Stimulated activated CD8-positive, alpha-beta memory T cell treated with anti-CD3 and anti-CD28 coated beads, Interleukin-15, amount 100 ng/mL, for 48 hours (primary cell): ENCODE measurements at places on chromosomes 3 and 15.
A peak's percentile ranks its signal among the peaks of the same experiment; 100 is the strongest.

DNA sequence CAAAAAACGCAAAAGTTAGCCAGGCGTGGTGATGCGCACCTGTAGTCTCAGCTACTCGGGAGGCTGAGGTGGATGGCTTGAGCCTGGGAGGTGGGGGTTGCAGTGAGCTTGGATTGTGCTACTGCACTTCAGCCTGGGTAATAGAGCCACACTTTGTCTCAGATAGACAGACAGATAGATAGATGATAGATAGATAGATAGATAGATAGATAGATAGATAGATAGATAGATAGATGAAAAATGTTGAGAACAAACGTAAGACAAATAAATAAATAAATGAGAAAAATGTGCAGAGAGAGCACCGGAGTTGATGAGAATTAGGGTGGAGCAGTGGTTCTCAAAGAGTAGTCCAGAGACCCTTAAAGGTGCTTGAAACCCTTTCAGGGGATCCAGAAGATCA lies 58.4 kb upstream of the ARL8B start:
- no peak for DNase-seq

- DNase-seq, result no peak
These were observed 57.8 kb downstream of the WNT7A start for GRCh38 chr3:13822042-13822441.

DNA sequence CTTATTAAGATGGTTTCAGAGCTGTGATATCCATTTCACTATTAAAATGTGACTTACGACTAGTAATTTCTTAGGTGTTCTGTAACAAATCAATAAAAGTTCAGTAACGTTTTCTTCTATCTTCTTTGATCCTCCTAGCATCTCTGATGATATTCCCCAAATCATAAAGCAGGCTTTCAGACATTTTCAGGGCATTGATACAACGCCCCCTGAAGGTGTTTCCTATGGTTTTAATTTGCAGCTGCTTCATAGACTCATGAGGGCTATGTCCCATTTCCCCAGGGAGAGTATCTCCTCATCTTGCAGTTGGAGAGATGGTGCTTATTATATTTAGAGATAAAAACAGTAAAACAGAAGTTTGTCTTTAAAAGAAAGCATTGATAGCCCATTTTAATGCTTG lies 246.8 kb upstream of the CNTN3 start:
- no peak for DNase-seq

DNA sequence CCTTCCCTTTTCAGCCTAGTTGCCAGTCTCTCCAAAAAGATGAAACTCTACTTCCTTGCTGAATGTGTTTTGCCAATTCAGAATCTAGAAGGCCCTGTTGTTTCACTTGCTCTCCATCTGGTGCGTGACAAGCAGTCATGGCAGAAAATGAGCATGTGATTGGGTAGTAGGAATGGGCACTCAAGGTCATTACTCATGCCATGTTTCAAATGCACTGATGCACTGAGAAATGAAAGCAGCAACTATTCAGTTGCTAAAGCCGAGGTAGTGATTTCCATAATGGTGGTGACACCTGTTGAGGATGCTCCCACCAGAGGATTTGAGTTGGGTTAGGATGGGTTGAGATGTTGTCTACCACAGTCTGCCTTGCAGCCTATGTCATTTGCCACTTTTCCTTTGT lies 12.7 kb downstream of the ZBTB38 start:
- no peak for DNase-seq

GRCh38 chr3:25658836-25659235 lies 5.9 kb downstream of the TOP2B start:
- DNase-seq, result no peak

GRCh38 chr15:41881086-41881485 lies 12.8 kb downstream of the SPTBN5 start:
- DNase-seq, result no peak

- no peak for DNase-seq
These were observed 29.4 kb upstream of the ZBTB38 start for GRCh38 chr3:141338881-141339280.

DNA sequence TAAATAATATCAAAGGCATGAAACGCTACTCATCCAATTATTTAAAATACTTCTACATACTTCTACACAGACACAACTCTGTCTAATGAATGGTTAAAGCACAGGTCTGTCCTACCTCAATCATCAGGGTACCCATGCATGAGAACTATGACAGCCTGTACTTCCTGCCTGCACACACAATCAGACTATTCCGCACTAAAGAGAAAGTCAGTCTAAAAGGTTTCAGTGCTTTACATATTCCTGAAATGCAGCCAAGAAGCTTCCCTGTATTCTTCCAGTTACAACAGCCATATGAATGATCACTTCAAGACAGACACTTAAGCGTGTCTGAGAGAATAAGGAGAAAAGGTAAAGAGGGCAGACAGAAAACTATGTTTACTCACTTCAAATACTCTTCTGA lies 58.8 kb downstream of the TUBGCP4 start:
- DNase-seq, result no peak

DNA sequence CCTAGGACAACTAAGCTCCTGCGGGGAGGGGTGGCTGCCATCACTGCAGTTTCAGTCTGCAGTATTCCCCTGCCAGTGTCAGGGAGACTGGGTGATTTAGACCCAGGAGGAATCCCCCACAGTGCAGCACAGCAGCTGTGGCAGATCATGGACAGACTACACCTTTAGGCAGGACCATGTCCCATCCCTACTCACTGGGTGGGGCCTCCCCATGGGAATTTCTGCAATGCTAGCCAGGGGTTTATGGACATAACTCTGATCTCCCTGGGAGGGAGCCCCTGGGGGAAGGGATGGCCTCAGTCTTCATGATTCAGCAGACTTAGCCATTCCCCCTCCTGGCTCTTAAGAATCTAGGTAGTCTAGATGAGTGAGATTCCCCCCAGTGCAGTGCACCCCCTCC lies 130.1 kb upstream of the STAC start:
- no peak for DNase-seq

GRCh38 chr15:55277116-55277564 lies 12.5 kb downstream of the RAB27A start:
- DNase-seq, result peak; percentile 58

DNA sequence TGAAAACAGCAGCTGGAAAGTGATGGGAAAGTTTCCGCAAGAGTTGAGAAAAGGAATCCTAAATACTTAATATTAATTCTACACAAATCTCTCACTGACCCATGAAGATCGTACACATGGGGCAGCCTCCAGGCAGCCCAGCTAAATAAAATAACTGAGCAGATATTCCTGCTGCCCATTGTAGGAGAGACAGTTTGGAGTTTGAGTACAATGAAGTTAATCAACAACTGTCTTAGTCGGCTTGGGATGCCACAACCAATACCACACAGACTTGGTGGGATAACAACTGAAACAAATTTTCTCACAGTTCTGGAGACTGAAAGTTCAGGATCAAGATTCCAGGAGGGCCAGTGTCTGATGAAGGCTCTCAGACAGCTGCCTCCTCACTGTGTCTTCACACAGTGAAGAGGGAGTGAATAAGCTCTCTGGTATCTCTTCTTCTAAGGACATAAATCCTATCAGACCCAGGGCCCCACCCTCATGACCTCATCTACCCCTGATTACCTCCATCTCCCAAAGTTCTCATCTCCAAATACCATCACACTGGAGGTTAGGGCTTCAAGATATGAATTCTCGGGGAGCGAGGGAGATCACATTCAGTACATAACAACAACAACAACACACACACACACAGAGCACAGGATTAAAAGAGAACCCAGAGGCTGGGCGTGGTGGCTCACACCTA lies 9.7 kb downstream of the TRPM7 start:
- DNase-seq, result no peak

DNA sequence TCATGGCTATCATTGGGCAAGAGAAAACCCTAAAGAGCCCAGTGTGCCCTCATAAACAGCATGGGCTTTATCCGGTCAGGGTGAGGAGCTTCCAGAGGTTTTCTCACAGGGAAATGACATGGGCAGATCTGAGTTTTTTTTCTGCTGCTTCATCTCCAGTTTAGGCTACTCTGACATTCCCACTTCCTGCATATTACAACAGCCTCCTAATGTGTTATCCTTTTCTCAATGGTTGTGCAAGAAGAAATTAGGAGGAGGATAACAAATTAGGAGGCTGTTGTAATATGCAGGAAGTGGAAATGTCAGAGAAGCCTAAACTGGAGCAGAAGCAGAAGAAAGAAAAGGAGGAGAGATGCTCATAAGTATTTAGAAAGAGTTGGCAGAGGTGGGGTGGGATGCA lies 175.6 kb downstream of the MTHFS start:
- no peak for DNase-seq

- no peak for DNase-seq
These were observed 11.4 kb downstream of the ANPEP start for GRCh38 chr15:89802986-89803824.

- DNase-seq, result no peak
These were observed 66.1 kb upstream of the NPHP3 start for GRCh38 chr3:132788301-132788671.

DNA sequence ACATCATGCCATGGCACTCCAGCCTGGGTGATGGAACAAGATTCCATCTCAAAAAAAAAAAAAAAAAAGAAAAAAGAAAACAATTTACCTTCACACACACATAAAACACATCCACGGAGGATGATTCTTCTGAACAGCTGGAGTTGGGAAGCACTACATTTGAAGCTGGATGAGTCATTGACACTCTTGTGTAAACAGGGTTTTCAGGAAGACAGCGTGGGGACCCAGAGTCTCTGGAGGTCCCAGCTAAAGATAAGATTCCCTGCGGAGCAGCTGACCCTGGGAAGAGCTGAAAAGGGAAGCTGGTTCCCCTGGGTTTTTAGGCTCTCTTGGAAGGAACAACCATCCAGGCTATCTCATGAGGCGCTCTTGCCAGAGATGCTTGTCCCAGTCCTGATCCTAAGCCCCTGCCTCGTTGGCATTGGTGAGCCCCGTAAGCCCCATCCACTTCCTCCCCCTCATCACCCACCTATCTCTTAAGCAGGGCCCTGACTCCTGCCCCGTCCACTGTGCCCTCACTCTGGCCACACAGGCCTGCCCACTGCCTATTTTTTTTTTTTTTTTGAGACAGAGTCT lies 32.0 kb upstream of the FURIN start:
- DNase-seq, result no peak

DNA sequence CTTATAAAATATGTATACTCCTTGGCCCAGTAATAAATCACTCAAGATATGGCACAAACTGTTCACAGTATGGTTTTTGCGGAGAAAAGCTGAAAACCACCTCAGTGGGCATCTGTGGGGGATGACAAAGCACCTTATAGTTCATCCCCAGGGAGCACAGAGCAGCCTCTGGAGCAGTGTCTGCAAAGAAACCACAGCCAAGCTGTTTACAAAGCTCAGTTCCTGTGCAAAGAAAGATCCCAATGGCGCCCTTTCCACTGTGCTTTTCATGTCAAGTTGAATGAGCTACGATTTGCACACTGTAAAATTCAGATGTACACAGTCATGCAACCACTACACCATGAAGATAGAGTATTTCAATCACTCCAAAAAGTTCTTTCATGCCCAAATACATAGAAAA lies 2.5 kb upstream of the EFCC1 start:
- DNase-seq, result no peak

GRCh38 chr3:128144512-128145187 lies 8.6 kb upstream of the EEFSEC start:
- no peak for DNase-seq

DNA sequence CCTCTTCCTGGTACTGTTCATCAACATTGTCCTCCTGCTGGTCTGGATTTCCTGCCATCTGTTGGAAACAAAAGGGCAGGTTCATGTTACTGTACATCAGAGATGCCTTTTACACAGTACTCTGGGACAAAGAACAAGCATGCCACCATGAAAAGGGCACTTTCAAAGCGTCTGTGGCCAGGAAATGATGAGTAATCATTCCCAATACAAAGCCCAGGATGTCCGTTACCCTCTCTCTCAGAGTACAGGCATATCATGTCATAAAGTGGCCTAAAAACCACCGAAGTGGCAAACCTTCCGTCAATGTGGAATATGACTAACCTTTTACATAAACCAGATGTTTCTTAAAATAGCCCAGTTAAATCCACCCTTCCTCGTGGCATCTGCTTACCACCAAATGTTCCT lies 71.2 kb downstream of the GOLIM4 start:
- peak; percentile 8 for DNase-seq

- no peak for DNase-seq
These were observed 70.8 kb downstream of the PPP2R3A start for GRCh38 chr3:136036306-136036705.

DNA sequence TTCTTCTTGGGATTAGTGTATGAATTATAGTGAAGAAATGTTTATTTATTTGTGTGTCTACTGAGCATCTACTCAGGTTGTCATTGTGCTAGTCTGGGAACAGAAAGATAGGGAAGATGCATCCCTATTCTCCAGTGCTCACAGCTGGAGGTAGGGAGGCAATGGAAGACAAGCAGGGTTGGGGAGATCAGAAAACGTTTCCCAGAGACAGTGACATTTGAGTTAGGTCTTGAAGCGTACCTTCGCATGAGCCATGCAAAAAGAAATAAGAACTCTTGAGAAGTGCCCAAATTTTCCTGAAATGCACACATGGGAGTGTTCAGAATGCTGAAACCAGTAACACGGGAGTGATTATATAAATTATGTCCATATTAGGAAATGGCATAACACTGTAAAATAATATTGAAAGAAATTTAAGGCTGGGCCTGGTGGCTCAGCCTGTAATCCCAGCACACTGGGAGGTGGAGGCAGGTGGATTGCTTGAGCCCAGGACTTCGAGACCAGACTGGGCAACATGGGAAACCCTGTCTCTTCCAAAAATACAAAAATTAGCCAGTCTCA lies 5.3 kb upstream of the CEMIP start:
- DNase-seq, result no peak

DNA sequence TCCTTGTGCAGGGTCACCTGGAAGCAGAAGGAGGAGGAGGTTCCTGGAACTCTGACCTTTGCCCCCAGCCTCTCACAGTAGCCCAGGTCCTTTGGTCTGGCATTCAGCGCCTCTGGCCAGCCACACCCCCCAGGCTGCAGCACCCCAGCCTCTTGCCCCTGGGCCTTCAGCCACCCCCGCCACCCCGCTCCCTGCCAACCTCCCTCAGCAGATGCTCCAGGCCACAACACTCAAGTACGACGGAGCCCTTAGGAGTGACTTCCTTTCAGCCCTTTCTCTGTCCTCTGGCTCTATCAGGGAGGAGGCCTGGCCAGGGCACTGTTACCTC lies 45.2 kb downstream of the GRIP2 start:
- no peak for DNase-seq

DNA sequence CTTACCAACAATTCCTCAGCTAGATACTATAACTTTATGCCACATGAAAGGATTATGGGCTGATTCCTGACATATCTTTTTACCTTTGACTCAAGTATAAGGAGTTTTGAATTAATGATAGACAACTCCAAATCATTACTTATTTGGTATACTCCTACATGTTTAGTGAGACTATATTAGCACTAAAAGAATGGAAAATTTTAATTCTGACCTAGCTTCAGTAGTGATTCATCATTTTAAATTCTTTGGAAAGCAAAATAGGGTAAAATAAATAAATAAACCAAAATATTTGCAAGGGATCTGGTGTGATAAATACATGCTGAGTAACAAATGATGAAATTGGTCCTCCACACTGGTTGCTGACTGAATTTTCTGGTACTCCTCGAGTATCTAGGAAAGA lies 42.3 kb upstream of the VGLL3 start:
- no peak for DNase-seq
